ENCODE measurements at places on chromosomes 16 and 17.

DNA sequence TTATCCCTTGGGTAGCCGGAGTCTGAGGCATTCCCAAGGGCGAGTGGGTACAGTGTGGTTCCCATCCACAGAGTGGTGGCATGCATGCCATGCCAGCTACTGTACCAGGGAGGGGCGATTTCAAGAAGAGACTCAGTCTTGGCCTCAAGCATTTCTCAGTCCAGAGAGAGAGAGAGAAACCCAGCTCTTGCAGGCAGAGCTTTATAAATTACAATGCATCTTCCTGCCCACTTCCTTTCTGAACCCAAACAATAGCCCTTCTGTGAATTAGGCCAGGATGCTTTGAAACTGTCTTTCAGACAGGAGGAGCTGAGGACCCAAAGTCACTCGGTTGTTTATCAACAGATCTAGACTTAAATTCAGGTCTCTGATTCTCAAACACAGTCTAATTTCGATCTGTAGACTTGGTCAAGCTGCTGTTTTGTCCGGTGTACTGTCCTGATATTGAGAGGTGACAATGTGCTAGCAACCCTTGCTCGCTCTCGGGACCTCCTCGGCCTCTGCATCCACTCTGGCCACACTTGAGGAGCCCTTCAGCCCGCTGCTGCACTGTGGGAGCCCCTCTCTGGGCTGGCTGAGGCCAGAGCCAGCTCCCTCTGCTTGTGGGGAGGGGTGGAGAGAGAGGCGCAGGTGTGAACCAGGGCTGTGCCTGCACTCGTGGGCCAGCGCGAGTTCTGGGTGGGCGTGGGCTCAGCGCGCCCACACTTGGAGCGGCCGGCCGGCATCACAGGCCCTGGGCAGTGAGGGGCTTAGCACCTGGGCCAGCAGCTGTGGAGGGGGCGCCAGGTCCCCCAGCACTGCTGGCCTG, 408.0 kb downstream of the UTP18 start:
- DNase-seq: no peak

GRCh38 chr16:21613781-21614180, 14.4 kb downstream of the METTL9 start:
- DNase-seq: no peak

DNA sequence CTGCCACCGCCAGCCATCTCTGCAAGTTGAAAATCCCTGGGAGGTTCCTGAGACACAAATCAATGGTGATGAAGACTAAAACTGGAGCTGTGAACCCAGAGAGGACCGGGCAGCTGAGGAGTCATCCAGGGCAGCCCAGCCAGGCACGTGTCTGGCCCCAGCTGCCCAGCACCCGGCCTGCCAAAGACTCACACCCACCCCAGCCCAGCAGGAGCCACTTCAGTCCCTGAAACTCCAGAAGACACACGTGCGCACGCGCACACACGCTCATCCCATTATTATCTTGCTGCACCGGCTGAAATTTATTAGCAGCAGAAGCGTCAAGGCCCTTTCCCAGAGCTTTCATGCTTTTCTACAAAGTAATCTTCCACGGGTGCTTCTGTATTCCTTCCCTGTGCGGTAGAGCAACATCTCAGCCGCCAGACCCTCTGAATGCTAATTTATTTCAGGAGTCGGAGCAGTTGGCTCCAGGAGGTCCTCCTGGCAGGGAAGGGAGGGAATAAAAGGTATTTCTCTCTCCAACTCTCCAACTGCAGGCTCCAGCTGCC, 59.8 kb upstream of the RBFOX3 start:
- DNase-seq: no peak

- no peak for DNase-seq
Measured at GRCh38 chr17:12320286-12320685, 299.6 kb downstream of the MAP2K4 start.

DNA sequence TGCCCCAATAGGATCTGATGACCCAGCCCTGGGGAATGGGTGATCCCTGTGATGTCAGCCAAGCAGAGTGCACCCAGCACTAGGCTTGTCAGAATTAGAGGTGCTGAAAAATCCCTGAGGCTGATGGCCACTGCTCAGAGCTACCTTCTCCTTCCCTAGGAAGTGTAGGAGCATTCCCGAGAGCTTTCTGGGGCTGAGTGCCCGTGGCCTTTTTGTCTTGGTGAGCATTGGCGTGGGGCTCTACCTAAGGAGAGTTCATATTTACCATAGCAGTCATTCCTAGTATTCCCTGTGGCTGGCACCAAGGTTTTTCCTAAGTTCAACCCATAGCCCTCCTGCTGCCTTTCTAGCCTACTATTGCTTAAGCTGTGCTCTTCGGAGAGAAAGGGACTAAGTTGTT, 22.6 kb upstream of the ARHGAP23 start:
- DNase-seq: no peak

DNA sequence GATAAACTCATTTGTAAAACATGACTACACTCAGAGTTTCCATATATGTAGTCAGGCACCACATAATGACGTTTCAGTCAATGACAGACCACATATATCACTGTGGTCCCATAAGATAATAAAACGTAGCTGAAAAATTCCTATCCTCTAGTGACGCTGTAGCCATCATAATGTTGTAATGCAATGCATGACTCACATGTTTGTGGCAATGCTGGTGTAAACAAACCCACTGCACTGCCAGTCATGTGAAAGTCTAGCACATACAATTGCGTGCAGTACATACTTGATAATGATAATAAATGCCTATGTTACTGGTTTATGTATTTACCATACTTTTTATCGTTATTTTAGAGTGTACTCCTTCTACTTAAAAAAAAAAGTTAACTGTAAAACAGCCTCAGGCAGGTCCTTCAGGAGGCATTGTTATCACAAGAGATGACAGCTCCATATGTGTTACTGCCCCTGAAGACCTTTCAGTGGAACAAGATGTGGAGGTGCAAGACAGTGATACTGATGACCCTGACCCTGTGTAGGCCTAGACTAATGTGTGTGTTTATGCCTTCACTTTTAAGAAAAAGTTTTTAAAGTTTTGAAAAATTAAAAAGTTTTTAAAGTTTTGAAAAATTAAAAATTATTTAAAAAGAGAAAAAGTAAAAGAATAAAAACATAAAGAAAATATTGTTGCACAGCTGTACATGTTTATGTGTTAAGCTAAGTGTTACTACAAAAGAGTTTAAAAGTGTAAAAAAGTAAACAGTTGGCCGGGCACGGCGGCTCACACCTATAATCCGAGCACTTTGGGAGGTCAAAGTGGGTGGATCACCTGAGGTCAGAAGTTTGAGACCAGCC, 9.0 kb downstream of the STAT5B start:
- DNase-seq: no peak

Data from urothelium cell line (cell line).